A549 treated with RU486 at 1 μM for 4 hours (cell line): ENCODE measurements at places on chromosomes 1 and 21. TPM values are rescaled to one million over a fixed set of nuclear protein-coding genes. Genes with fewer than 3 reads are reported as not detected.

IFNAR1 gene
- 10.3 to 25.3 TPM (median 18.9 TPM) in 5 replicates for total RNA-seq

SIM2 gene
- total RNA-seq: 9.0 to 12.1 TPM (median 11.1 TPM) in 5 replicates

ETV3L gene
- total RNA-seq: not detected in 5 replicates

NTRK1 gene
- 0.06 to 0.24 TPM (median 0.16 TPM) in 4 of 5 replicates, not detected in the other for total RNA-seq
